ENCODE measurements at places on chromosomes 2 and 18.

- DNase-seq, result peak; percentile 43
Observed at GRCh38 chr2:234288974-234289455, 207.9 kb downstream of the ARL4C start.

- no peak for DNase-seq
Observed at GRCh38 chr18:57743008-57743407, 60.1 kb downstream of the ATP8B1 start.

- DNase-seq, result no peak
Observed at GRCh38 chr2:18662689-18663088, 73.3 kb upstream of the NT5C1B start.

- no peak for DNase-seq
Observed at GRCh38 chr2:46574457-46575355, 95.3 kb downstream of the TMEM247 start.

DNA sequence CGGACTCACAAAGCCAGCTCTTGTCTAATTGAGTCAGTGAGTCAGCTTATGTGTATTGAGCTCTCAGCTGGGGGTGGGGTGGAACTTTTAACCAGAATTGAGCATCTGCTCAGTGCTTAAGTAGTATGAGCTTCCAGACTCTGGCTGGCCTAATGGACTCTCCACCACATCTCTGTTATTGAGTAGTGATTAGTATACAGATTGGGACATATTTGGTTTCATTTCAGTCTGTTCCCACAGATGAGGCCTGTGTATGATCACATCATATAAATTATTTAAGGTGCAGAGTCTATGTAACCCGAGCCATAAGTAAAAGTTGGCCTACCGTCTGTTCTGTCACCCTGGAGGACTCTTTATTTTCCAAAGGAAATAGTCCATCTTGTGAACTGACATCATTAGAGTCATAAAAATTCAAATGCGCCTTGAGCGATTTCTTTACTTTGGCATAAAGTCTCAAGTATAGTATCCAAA, 152.1 kb downstream of the THSD7B start:
- no peak for DNase-seq

DNA sequence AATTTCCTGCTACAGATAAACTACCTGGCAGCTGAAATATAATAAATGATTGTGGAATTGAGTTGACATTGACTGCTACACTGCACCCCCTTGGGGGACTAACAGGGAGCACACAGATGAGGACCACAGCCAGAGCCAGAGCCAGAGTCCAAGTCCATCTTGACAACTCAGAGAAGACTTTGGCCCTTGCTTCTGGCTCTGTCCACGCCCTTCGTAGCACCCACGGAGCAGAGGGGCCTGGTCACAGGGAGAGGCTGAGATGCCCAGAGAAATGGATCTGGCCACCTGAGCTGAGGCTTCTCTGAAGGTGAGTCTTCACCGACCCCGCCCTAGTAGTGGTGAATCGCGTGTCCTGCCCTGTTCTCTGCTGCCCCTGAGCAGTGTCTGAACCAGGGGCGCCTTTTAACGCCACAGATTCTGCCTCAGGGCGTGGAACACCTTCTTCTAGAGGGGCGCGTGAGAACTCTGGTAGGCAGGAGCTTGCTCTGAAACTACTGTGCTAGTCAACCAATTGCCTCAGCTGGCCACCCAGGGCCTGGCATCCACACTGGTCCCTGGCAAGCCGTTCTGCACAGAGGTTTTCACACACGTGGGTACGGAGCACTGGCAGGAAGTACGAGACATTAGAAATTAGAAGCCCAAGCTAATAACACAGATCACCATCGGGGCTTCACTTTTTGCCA, 35.7 kb upstream of the MAT2A start:
- DNase-seq, result no peak

GRCh38 chr2:218125626-218126080, at the start of gene CXCR2:
CXCR2 (plus strand) TSS chr2:218126028; CDS start chr2:218134802, 8,774 bp downstream.
- DNase-seq, result no peak

GRCh38 chr2:184729581-184729980, 131.3 kb downstream of the ZNF804A start:
- no peak for DNase-seq

DNA sequence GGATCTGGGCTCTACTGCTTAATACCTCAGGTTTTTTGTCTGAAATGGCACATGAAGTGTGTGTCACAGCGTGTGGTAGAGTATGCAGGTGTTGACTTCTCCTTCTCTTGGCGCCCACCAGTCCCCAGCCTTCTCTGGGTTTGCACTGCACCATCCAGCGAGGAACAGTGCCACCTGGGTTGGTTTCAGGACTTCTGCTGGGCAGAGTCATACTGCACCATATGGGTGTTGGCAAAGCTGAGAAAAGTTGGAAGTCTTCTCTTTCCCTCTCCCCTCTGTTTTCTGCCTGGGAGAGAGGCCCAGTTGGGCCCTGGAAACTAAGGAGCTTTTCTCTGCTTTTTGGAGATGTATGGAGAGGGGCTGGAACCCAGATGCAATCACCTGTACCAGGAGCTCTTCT, 43.8 kb downstream of the TMEM185B start:
- DNase-seq, result no peak
